ENCODE measurements at places on chromosomes 7 and 10.

DNA sequence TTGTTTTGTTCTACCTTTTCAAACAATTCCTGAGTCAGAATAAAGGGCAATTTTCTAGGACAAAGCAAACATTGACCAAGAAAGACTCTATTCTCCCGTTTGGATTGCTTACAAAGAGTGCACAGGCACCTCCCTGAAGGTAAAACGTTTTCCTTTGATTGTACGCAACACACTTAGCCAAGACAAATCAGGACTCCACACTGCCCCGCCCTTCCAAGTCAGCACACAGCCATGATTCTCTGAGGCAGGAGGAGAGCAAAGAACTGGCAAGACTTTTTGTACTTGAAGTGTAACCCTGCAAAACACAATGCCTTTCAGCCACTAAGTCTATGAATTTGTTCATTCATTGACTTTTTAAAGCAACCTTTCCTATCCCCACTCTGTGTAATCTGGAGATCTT, 85.0 kb upstream of the FAM180A start:
- no peak for DNase-seq

- no peak for DNase-seq
Measured at GRCh38 chr7:6171532-6172223, 100.7 kb downstream of the CYTH3 start.

- no peak for DNase-seq
Measured at GRCh38 chr10:36003688-36004087, 361.6 kb upstream of the FZD8 start.

DNA sequence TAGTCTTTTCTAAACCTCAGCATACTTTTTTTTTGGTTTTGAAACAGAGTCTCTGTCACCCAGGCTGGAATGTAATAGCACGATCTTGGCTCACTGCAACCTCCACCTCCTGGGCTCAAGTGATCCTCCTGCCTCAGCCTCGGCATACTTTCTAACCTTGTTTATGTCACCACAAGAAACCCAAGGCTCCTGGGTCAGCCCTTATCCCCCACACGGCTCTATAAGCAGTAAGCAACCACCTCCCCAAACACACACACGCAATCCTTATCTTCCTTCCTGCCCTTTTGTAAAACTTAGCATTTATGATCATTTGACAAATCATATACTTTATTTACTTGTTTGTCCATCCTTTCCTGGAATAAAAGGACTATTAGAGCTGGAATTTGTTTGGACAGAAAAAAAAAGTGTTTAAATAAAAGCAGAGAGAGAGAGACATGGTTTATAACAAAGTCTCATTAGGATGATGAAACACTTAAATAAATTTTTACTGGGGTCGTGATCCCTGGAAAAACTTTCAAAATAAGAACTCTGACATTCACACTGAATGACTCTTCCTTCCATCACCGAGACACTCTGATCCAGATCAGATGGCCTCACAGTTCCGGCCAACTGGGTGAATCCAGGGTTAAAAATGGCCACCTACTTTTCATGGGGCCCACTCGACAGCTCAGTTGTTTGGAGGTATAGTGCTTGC, 72.7 kb upstream of the PIK3CG start:
- DNase-seq = no peak

GRCh38 chr10:75950997-75951589, 519.7 kb downstream of the LRMDA start:
- no peak for DNase-seq

Data from stimulated activated CD4-positive, alpha-beta T cell treated with anti-CD3 and anti-CD28 coated beads, Interleukin-2, amount 100 ng/mL, for 48 hours (primary cell).